ENCODE measurements at places on chromosomes 11 and 22.

DNA sequence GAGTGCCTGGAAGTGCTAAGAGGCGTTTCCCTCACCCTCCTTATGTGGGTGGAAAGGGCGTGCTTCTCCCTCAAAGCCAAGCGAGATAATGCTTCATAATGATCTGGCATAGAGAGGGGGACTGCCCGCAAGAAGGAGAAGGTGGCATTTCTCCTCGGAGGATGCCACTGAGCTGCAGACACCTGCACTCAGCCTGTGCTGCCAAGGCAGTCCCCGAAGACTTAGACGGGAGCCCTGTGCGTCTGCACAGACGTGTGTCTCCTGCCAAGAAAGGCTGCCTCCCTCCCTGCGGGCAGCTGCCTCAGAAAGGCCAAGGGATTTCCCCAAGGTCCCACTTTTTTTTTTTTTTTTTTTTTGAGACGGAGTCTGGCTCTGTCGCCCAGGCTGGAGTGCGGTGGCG is 48.1 kb upstream of the SPATA19 start:
- no peak for DNase-seq

GRCh38 chr11:8242118-8242475 is 21.6 kb downstream of the LMO1 start:
- no peak for DNase-seq

DNA sequence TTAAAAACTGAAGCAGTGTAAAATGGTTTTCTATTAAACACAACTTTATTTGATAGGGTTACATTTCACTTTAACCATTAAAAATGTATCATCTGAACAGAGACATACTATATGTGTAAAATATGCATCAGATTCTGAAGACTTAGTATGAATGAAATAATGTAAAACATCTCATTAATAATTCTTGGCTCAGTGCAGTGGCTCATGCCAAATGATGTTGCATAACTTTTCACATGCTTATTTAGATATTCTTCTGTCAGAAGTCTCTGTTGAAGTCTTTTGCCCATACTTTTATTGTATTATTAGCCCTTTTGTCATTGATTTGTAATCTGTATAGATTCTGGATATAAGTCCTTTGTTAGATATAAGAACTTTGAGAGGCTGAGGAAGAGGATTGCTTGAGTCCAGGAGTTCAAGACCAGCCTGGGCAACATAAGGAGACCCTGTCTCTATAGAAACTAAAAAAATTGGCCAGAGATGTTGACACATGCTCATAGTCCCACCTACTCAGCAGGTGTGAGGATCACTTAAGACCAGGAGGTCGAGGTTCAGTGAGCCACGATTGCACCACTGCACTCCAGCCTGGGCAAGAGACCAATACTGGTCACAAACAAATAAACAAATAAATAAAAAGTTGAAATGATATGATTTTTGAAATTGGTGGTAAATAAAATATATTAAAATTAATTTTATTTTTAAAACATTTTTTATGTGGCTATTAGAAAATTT is 73.8 kb upstream of the PARVA start:
- DNase-seq = no peak

- no peak for DNase-seq
Measured at GRCh38 chr11:117623831-117624271, 173.2 kb downstream of the DSCAML1 start.

DNA sequence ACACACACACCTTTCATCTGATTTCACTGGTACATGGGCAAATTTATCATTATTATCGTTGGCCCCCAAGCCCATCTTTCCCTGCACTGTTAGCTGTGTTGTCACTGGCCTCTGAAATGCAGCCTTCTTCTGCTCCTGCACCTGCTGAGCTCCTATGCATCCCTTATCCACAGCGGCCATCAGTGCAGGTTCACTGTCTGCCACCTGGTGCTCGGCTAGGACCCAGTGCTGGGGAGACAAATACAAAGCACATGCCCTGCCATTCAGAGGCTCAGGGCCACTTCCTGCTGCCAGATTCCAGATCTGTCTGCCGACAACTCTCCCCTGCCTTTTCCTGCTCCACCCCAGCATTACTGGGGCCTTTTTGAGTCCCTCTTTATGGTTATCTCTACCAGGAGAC is 1205.4 kb downstream of the TBC1D22A start:
- no peak for DNase-seq

GRCh38 chr11:86072211-86072610 is 3.3 kb upstream of the PICALM start:
- no peak for DNase-seq

GRCh38 chr11:125743681-125744080 is 2.4 kb upstream of the PATE1 start:
- no peak for DNase-seq

- DNase-seq = no peak
Measured at GRCh38 chr22:40919446-40919845, 31.7 kb upstream of the RBX1 start.

Measured in Jurkat, Clone E6-1 (cell line).